LoVo (cell line): ENCODE measurements at places on chromosomes 7 and 10.

- DNase-seq: no peak
Observed at GRCh38 chr7:155203059-155203881, 94.4 kb upstream of the INSIG1 start.

GRCh38 chr10:126892226-126893175 lies 12.7 kb upstream of the DOCK1 start:
- no peak for DNase-seq

DNA sequence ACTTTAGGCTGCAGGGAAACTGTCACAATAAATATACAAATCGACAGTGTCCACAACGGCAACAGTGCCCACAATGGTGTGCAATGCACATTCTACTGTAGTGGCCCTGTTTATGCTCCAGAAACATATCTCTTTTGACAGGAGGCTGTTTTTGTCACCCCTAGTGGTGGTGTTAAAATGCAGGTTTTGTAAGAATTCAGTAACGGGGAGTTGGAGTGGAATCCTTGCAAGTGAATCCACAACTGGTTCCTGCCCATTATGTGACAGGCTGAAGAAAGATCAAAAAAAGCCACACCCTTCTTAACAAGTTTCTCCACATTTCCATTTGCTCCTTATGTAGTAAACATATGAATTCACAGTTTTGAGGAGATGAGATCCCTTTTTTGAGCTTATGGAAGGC lies 58.5 kb downstream of the BEND7 start:
- no peak for DNase-seq

GRCh38 chr10:48377751-48378530 lies 71.5 kb downstream of the MAPK8 start:
- DNase-seq: peak; percentile 7

GRCh38 chr7:138625849-138626230 lies 75.3 kb downstream of the SVOPL start:
- DNase-seq: no peak

- no peak for DNase-seq
Observed at GRCh38 chr7:141590666-141591065, 39.5 kb downstream of the AGK start.

DNA sequence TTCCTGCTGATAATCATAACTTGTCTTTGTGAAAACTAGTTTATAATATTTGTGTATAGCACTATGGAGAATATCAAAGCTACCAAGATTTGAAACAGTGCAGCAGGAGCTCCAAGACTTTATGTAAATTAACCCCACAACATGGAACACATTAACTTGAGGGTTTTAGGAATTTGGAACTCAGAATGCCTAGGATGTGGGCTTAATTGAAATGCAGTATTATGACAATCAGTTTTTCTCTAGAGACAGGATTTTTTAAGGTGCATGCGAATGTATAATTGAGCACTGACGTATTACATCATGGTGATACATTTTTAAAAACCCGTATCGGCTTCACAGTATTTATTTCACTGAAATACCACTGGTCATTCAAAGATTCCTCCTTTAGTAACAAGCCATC lies 313.1 kb upstream of the DGKB start:
- no peak for DNase-seq

GRCh38 chr7:155206318-155207020 lies 91.2 kb upstream of the INSIG1 start:
- DNase-seq: no peak

GRCh38 chr10:104322416-104322782 lies 15.9 kb downstream of the ITPRIP start:
- no peak for DNase-seq

DNA sequence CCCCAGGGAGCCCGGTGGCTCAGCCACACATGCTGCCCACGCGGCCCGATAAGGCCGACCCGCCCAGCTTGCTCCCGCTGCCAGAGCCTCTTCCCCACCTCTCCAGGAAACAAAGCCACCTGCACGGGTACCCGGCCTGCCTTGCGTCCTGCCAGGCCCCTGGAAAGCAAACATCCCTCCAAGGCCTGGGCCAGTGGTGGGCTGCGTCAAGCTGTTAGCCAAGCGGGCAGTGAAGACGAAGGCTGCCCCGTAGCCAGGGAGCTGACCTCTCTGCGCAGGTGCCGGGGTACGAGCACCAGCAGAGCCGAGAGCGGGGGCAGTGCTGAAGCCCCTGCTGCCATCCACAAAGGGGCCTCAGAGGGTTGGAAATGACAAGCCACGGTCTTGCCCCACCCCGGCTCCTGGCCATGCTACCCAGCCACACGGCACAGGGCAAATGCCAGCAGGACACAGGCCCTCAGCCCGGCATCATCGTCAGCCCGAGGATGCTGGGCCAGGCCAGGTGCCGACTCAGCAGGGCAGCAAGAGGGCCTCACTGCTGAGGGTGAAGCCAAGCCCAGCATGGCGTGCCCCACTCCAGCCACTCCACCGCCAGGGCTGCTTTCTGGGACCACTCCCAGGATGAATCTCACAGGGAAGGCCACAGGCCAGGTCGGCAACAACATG lies 140.0 kb downstream of the PTPRN2 start:
- no peak for DNase-seq

- no peak for DNase-seq
Observed at GRCh38 chr10:79129361-79129997, 60.7 kb downstream of the ZMIZ1 start.

DNA sequence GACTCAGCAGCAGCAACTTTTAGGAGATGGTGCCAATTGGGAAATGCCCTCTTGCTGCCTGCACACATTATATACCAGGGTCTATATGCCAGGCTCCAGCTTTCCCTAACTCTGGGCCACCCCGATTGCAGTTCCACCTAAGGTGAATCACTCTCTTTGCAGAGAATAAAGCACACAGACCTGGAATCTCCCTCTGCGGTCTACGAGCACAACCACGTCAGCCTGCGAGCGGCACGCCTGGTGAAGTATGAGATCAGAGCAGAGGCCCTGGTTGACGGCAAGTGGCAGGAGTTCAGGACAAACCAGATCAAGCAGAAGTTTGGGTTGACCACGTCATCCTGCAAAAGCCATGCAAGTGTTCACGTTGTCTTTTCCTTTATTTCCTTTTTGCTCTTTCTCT lies 38.2 kb upstream of the PLEKHA1 start:
- no peak for DNase-seq

DNA sequence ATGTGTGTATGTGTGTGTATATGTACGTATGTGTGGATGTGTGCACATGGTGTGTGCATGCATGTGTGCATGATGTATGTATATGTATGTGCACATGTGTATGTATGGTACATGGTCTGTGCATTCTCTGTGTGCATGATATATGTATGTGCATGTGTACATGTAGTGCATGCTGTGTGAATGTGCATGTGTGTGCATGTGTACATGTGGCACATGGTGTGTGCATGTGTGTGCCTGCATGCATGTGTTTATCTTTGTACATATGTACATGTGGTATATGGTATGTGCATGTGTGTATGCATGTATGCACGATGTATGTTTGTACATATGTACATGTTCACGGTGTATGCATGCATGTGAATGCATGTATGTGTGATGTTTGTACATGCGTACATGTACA lies 383.7 kb downstream of the TYW1 start:
- DNase-seq: no peak

DNA sequence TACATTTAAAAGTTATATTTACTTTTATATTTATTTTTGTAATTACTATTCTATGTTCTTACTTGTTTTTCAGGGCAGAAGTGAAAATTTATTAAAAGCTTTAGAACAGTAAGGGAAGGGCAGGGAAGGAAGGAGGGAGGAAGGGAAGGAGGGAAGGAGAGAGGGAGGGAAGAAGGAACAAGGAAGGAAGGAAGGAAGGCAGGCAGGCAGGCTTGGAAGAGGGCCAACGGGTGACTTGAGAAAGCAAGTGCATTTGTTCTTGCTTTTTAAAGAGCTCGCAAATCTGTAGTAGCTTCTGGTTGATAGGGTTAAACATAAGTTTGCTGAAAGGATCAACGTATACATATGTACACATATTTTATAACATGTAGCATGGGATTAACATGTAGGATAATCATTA lies 725.3 kb upstream of the FZD8 start:
- DNase-seq: no peak

- no peak for DNase-seq
Observed at GRCh38 chr10:11697718-11698527, 44.3 kb upstream of the ECHDC3 start.

- peak; percentile 8 for DNase-seq
Observed at GRCh38 chr10:111076682-111077478, at the start of gene ADRA2A. ADRA2A (plus strand) TSS chr10:111077029; CDS start chr10:111077997, 968 bp downstream.

DNA sequence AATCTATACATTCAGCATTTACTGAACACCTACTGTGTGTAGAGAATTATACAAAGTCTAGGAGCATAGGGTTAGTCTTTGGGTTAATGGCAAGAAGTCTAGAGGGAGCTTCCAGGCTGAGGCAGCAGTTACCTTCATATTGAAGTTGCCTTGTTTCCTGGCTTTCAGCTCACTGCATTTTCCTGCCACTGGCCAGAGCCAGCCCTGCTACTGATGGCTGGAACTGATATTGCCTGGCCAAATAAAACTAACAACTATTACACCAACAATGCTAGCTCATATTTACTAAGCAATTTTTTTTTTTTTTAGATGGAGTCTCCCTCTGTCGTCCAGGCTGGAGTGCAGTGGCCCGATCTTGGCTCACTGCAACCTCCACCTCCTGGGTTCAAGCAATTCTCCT lies 165.7 kb upstream of the ITGB1 start:
- no peak for DNase-seq

DNA sequence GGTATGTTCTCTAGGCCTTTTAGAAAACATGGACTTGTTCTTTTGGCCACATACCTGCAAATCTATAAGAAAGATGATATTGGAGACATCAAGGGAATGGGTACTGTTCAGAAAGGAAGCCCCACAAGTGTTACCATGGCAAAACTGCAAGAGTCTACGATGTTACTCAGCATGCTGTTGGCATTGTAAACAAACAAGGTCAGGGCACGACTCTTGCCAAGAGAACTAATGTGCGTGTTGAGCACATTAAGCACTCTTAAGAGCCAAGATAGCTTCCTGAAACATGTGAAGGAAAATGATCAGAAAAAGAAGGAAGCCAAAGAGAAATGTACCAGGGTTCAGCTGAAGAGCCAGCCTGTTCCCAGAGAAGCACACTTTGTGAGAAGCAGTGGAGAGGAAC lies 37.1 kb downstream of the SDK1 start:
- no peak for DNase-seq

DNA sequence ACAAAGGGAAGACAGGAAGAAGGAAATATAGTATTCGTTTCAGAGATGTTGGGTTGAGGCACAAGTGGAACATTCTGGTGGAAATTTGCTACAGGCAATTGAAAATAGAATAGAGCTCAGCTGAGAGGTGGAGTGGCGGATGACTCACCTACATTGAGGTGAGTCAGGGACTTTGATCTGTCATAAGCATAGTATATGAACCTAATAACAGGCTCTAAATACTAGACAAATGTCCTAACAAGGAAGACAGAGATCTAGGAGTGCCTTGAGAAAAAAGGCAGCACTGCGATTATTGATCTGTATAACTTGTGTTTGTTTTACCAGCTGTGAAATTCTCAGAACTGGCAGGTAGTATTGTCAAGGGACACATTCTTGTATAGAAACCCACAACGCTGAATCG lies 907 bp upstream of the IFRD1 start:
- DNase-seq: peak; percentile 91

- no peak for DNase-seq
Observed at GRCh38 chr7:107581387-107582013, 1.5 kb downstream of the BCAP29 start.

DNA sequence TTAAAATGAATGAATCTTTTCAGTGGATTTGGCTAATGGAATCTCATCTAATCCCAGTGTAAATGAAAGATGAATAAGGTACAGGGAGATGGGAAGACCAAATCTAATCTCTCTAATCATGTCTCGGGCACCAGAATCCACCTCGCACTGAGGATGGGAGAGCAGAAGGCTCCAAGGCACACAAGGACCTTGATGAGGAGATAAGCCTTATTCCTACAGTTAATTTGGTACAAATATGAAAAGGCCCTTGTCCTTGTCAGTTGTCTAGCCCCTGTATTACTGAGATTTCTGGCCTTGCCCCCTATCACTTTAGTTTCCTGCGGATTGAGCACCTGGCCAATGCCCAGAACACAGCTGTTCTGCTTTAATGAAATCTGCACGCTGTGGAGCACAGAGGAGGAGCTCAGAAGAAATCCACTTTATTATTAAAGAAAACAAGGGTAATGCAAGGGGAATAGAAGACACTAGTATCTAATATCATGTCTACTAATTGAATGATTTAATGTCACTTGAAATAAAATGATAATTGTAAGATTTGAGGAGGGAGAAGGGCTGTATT lies 321.4 kb upstream of the HGF start:
- no peak for DNase-seq

- no peak for DNase-seq
Observed at GRCh38 chr10:7205656-7206055, 205.2 kb downstream of the SFMBT2 start.

DNA sequence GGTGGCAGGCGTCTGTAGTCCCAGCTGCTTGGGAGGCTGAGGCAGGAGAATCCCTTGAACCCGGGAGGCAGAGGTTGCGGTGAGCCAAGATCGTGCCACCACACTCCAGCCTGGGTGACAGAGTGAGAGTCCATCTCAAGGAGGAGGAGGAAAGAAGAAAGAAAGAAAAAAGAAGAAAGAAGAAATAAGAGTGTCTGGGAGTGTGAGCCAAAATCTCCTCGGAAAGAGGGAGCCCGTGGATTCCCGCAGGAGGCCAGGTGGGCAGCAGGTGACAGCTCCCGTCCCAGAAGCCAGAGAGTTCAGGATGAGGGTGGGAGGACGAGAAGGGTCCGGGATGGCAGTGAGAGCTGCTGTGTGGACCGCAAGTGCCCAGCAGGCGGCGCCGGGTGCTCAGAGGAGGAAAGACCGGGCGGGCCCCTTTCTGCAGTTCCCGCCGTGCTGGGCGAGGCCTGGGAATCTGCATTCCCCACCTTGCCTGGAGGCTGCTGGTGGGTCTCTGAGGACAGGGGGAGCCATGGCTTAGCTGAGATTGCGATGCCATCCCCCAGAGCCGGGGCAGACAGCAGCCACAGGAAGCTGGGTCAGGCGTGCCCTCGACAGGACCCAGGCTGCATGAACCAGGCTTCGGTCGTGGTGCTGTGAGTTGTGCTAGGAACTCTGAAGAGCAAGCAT lies 17.1 kb upstream of the AMZ1 start:
- peak; percentile 65 for DNase-seq

- DNase-seq: no peak
Observed at GRCh38 chr7:149431486-149432120, 29.3 kb downstream of the ZNF777 start.

DNA sequence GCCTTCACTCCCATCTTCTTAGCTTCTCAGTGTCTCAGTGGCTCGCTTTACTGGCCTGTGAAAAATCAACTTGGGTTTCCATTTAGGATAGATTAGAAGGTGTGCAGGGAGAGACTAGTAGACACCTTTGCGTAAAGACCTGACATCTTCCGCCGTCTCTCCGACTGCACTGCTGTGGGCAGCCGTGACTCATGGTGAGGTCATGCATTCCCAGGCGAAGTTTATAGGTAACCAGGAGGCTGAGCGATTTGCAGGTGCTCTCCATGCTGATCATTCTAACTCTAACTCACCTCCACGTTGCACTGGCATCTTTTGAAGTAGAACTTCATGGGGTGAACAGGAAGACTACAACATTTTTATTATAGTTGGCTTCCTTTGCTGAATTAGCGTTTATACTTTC lies 68.0 kb upstream of the ZNF438 start:
- DNase-seq: peak; percentile 91
